ENCODE measurements at places on chromosomes 3 and 15. TPM values are rescaled to one million over a fixed set of nuclear protein-coding genes. Genes with fewer than 3 reads are reported as not detected.
A peak's percentile ranks its signal among the peaks of the same experiment; 100 is the strongest.

- no peak for DNase-seq
- H3K4me3 ChIP-seq, result no peak overlapping the region
- no peaks in the 10 kb centered on the region for H3K4me1 ChIP-seq
- H3K27ac ChIP-seq, result no peak overlapping the region
- no peaks in the 10 kb centered on the region for H3K36me3 ChIP-seq
These were observed 1005.2 kb upstream of the CADM2 start for GRCh38 chr3:83953417-83954089.

ACKR2 gene
- total RNA-seq, result 1.7 TPM

TUBGCP4 gene
- total RNA-seq, result 24.0 TPM

DNA sequence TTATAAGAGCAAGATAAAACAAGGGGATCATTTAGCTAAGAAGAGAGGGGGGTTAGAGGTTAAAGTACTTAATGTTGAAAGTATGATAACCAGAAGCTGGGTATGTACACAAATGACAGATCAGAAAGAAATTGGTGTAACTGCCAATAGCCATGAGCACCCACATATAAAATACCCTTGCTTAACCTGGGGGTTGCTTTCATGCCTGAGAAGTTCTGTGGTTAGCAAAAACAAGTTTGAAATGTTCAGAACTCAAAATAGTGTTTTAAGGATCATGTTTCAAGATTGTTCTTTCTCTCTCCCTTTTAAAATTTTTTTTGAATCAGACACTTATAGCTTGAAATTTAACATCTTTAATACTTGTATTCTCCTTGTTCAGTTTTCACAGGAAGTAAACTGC, 321.4 kb upstream of the GBE1 start:
- H3K27ac ChIP-seq, result no peak overlapping the region
- H3K4me1 ChIP-seq, result no peaks in the 10 kb centered on the region
- no peaks in the 10 kb centered on the region for H3K36me3 ChIP-seq
- H3K27me3 ChIP-seq, result no peaks in the 10 kb centered on the region
- no peak overlapping the region for H3K4me3 ChIP-seq

B2M gene
- 3,928 TPM for total RNA-seq

- no peak overlapping the region for H3K27ac ChIP-seq
- H3K27me3 ChIP-seq, result no peaks in the 10 kb centered on the region
- no peaks in the 10 kb centered on the region for H3K36me3 ChIP-seq
- DNase-seq, result no peak
- no peak overlapping the region for H3K4me3 ChIP-seq
These were observed 566.9 kb upstream of the CCDC54 start for GRCh38 chr3:106810300-106810875.

DNA sequence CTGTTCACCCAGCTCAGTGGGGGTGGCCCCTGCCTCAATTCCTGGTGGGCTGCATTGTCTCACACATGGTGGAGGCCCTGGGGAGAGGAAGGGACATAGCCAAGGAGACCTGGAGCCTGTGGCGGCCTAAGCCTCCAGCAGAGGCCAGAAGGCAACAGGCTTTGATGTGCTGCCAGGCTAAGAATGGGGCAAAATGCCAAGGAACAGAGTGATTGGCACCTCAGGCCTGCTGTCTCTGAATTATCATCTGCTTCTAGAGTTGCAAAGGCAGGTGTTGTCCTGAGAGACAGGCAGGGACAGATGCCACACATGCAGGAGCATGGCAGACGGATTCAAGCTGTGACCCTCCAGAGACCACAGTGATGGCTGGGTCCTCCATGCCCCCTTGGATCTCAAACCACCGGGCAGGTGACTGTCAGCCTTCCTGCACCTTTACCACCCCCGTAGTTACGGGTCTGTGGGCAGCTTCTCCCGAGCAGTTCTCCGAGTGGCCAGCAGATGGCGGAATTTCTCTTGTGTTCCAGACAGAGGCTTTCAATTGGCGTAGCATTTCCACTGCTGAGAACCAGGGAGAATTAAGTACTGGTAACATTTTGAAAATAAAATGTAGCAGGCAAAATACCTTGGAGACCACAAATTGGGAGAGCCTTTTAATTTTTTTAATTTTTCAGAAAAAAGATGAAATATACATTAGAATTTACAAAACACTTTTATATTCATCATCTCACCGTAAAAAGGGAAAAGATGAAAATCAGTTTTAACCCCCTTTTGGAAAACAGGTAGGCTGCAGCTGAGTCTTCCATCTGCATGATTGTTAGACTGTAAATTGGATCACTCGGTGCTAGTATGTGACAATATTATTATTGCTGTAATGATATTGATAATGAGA, 525.5 kb upstream of the CFAP20DC start:
- H3K27me3 ChIP-seq, result no peaks in the 10 kb centered on the region
- H3K4me1 ChIP-seq, result no peaks in the 10 kb centered on the region
- H3K36me3 ChIP-seq, result no peaks in the 10 kb centered on the region
- no peak overlapping the region for H3K27ac ChIP-seq

DNA sequence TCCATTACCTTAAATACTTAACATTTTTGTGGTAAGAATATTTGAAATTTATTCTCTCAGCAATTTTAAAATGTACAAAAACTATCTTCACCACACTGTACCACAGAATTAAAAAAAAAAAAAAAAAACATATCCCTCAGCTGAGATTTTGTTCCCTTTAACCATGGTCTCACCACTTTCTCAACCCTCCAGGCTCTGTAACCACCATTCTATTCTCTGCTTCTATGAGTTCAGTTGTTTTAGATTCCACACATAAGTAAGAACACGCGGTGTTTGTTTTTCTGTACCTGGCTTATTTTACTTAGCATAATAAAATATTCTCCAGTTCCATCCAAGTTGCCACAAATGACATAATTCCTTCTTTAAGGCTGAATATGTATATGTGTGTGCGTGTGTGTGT, 41.5 kb downstream of the CSNK1G1 start:
- DNase-seq, result no peak
- no peak overlapping the region for H3K27ac ChIP-seq
- no peaks in the 10 kb centered on the region for H3K36me3 ChIP-seq

- no peak for DNase-seq
- no peaks in the 10 kb centered on the region for H3K4me1 ChIP-seq
- H3K36me3 ChIP-seq, result no peaks in the 10 kb centered on the region
- H3K27ac ChIP-seq, result no peak overlapping the region
These were observed 120.9 kb downstream of the CACNA2D3 start for GRCh38 chr3:54243056-54243931.

DNA sequence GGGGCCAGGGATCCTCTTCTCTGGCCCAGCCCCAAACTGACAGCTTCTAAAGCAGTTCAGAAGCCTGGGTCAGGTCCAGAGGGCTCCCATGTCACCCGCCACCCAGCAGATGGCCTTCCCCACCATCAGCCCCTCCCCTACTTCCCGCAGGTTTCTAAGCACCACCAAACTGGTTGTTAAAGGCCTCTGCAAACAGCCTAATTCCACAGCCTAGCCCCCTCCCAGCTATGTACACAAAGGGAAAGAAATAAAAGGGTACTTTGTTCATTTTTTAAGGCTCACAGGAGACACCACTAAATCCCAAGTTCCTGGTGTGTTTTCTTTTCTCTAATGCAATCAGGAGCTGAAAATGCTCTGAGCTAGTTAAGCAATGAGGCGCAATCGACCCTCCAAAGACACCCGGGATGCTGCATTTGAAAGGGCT, 30.6 kb downstream of the PLCH1 start:
- no peak for DNase-seq
- no peaks in the 10 kb centered on the region for H3K27me3 ChIP-seq
- H3K27ac ChIP-seq, result no peak overlapping the region

DNA sequence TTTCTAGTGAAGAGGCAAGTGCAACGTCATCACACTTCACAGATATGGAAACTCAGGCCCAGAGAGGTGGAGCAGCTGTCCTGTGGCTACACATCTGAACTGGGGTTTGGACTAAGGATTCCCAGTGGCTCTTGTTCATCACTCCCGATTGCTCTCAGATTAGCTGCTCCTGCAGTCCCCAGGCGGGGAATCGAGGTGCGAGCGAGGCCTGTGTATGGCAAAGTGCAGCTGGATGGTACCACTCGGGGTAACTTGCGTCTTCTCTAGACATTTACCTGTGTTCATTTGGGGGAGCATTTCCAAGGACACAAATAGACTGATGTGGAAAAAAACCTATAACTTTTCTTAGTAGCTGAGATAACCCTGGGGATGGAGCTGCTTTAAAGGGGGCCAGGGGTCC, 45.9 kb upstream of the TRPM1 start:
- no peaks in the 10 kb centered on the region for H3K4me1 ChIP-seq
- no peak overlapping the region for H3K27ac ChIP-seq
- no peaks in the 10 kb centered on the region for H3K27me3 ChIP-seq

DNA sequence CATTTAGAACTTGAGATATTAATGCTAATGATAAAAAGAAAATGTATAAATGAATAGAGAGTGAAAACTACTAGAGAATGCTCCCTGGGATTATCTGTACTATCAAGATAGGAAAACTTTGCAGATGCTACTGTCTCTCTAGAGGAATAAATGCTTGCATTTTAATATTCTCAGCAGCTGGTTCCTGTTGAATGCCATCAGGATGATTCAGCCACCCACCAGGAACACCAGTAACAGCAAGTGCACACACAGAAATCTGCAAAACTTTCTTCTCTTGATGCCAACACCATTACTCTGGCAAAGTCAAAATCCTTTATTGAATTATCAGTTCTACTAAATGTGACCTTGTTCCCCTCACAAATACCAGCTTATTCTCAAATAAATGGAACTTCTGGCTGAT, 148.4 kb downstream of the TIGIT start:
- H3K4me3 ChIP-seq, result no peak overlapping the region
- no peak for DNase-seq
- H3K36me3 ChIP-seq, result no peaks in the 10 kb centered on the region

FAM81A gene
- 3.8 TPM for total RNA-seq

DNA sequence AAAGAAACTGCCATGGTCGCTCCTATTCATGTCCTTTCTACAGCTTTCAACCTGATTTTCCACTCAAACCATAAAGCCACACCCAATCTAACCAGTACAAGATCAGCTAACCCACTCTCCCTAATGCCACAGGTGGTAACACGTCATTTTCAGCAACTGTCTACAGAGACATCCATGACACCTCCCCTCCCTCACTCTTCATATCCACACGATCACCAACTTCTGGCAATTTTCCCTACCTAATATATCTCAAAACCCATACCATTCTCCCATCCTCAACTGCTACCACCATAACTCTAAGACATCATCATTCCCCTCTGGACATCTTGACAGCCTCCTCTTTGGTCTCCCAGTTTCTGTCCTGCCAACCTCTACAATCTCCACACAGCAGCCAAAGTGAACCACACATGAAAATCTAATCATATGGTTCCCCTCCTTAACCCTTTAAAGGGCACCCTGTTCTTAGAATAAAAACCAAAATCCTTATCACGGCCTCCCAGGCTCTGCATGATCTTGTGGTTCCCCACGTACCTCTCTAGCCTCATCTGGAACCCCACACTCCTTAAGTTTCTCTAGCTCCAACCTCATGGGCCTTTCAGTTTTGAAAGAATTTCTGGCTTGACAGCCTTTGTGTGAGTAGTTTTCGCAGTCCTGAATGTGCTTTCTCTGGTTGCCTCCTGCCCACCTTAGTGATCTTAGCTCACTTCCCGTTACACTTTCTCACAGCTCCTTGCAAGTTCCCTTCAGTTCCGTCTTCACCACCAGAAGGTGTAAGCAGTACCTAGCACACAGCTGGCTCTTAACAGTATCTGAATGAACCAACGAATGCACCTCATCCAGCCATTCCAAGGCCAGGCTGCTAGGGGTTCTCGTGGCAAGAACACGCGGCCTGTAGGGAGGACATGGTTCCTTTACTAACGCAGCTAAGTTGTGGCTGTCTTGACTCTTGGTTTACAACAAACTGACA, 33.4 kb downstream of the SPINK8 start:
- H3K4me3 ChIP-seq, result peak overlapping the region; percentile 85
- H3K27me3 ChIP-seq, result no peaks in the 10 kb centered on the region
- peaks cover 13% of the 10 kb centered on the region for H3K4me1 ChIP-seq
- H3K27ac ChIP-seq, result peak overlapping the region; percentile 96

- DNase-seq, result peak; percentile 7
- H3K27me3 ChIP-seq, result no peaks in the 10 kb centered on the region
- H3K36me3 ChIP-seq, result no peaks in the 10 kb centered on the region
- no peak overlapping the region for H3K27ac ChIP-seq
These were observed 57.6 kb downstream of the TAFA4 start for GRCh38 chr3:68874551-68875348.

NCKIPSD gene
- total RNA-seq, result 19.1 TPM

DNA sequence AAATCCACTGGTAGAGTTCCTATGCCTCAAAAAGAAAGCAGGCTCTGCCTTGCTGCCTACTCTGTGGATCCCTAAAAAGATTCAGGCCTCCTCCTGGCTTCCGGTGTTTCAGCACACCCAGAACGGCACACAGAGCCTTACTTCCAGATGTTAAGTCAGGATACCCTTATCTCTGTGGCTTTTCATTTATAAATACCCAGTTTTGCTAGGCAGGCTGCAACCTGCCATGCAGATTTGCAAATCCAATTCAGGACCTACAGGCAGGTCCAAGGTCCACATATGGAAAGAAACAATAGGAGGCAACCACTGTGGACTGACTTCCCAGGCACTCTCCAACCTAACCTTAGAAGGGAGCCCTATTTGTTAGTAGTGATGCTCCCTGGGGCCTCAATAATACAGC, 30.7 kb downstream of the EFL1 start:
- peaks cover 10% of the 10 kb centered on the region for H3K36me3 ChIP-seq
- H3K27ac ChIP-seq, result no peak overlapping the region
- peaks cover 7% of the 10 kb centered on the region for H3K4me1 ChIP-seq
- no peaks in the 10 kb centered on the region for H3K27me3 ChIP-seq
- DNase-seq, result no peak

DNA sequence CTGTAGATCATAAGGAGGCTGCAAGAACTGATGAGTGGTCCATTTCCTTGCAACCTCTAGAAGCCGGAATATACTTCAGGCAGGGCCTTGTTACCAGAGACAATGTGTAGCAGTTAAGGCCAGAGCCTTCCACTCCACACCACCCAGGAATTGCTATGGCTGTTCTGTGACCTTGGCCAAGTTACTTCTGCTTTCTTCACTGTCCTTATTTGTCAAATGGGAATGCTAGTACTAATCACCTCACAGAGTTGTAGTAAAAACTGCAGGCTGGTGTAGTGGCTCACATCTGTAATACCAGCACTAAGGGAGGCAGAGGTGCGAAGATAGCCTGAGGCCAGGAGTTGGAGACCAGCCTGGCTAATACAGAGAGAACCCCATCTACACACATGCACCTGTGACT, 28.7 kb upstream of the RPN1 start:
- no peaks in the 10 kb centered on the region for H3K36me3 ChIP-seq
- no peaks in the 10 kb centered on the region for H3K27me3 ChIP-seq
- no peak overlapping the region for H3K4me3 ChIP-seq

GRCh38 chr15:58247855-58248842, 110.0 kb downstream of the AQP9 start:
- DNase-seq, result no peak
- H3K27ac ChIP-seq, result no peak overlapping the region
- H3K4me1 ChIP-seq, result no peaks in the 10 kb centered on the region
- H3K36me3 ChIP-seq, result no peaks in the 10 kb centered on the region
- H3K4me3 ChIP-seq, result no peak overlapping the region

Data from B cell (primary cell).